Forelimb muscle (tissue), 1 donor: ENCODE measurements at places on chromosomes 6 and 20. TPM values are rescaled to one million over a fixed set of nuclear protein-coding genes. Genes with fewer than 3 reads are reported as not detected.

- DNase-seq = no peak
Observed at GRCh38 chr20:60372275-60372674, 414.1 kb downstream of the CDH26 start.

CD109 gene
- polyA plus RNA-seq = 12.7 TPM

DNA sequence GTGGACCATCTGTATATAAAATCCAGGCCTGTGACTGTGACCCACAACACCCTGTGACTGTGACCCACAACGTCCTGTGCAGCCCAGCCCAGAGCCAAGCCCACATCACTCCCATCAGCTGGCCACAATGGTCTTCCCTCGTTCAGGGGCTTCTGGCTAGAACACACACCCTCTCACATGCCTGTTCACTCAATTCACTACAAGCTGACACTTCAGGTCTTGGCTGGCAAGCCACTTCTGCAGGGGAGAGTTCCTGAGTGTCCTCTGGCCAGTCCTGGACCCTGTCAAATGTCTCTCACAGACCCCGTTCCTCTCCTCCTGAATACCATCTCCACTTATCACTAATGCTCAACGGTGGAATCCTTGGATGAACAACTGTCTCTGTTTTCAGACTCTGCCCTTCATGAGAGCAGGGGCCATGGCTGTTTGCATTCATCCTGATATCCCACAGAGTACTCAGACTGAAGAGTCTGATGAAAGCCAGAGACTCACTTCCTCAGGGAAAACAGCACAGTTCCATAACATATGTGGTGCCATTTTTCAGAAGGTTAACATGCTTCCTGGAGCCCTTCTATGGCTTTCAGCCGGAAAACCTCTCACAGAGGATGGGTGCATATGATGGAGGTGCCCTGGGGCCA, 56.0 kb downstream of the MYH7B start:
- DNase-seq = no peak

DNA sequence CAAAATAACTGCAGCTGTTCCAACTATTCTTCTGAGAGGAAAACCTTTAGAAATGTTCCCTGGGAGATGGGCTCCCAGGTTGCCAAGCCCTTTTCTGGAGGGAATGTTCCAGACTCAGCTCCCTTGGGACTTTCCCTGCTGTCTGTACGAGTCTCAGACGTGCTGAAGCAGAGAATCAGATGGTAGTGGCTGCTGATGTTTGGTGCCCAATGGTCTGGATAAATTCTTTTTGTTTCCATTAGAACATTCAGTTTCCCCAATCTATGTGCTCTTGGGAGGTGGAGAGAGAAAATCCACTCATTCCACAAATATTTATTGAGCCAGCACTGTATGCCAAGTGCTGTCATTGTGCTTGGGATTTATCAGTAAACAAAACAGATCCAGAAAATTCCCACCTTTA, 40.0 kb downstream of the SNHG17 start:
- no peak for DNase-seq

DNA sequence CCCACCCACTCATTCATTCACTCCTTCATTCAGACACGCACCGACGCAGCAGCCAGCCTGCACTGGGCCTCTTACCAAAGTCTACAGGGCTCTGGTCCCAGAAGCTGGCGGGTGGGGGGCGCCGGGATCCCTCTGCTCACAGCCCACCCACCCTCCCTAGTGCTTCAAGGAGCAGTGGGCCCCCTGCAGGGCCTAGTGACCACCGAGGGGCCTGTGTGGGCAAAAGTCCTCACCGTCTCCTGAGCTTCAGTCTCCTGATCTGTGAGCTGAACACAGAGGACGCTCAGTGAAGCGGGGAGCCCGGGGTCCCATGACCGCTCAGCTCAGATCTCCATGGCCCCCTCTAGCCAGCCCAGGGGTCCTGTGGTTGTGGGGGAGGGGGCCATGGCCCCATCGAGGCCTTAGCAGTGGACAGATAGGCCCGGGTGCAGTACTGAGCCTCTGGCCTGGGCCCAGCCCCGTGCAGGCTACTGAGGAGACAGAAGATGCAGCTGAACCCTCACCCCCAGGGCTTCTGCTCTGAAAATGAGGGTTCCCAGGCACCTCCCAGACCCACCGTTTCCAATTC, 33.4 kb upstream of the MRGBP start:
- DNase-seq = no peak
